ENCODE measurements at places on chromosomes 2 and 18.

- DNase-seq, result no peak
Measured at GRCh38 chr2:45026924-45027450, 17.7 kb upstream of the SIX2 start.

GRCh38 chr2:158554996-158555395 lies 98.2 kb downstream of the PKP4 start:
- DNase-seq, result no peak

GRCh38 chr2:219430633-219431615 lies 3.7 kb upstream of the SPEG start:
- DNase-seq, result no peak

DNA sequence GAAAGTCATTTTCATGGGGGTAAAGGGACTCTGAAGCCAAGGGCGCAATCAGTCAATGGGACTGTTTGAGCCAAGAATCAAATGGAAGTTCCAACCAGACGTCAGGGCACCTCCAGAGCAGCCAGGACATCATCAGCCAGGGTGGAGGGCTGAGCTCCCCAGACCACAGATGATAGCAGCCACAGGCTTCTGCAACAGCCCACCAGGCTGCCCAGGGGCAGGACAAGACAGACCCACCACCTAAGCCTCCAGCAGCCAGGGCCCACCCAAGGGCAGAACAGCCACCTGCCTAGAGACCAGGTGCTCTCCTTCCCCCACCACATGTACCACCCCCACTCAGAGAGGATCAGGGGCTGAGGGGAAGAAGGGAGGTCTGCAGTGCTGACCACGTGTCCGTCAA lies 53.8 kb upstream of the SLC66A3 start:
- DNase-seq, result no peak

DNA sequence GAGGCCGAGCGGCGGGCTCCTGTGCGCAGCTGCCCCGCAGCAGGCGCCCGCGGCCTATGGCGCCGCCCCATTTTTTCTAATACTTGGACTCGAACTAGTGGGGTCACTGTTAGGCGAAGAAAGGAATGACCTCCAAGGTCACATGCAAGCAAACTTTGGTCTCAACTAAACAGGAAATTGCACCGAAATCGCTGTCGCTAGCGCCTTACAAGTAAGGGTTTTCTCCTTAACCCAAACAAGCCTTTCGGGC lies 339 bp downstream of the ACAA2 start:
- DNase-seq, result no peak

DNA sequence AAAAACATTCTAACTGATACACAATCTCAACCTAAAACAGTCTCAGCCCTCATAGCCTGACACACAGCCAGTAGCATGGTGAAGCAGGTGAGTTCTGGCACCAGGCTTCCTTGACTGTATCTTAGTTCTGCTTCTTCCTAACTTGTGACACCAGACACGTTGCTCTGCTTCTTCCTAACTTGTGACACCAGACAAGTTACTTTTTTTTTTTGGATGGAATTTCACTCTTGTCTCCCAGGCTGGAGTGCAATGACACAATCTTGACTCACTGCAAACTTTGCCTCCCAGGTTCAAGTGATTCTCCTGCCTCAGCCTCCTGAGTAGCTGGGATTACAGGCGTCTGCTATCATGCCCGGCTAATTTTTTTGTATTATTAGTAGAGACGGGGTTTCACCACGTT lies 6.7 kb upstream of the ATG16L1 start:
- no peak for DNase-seq

DNA sequence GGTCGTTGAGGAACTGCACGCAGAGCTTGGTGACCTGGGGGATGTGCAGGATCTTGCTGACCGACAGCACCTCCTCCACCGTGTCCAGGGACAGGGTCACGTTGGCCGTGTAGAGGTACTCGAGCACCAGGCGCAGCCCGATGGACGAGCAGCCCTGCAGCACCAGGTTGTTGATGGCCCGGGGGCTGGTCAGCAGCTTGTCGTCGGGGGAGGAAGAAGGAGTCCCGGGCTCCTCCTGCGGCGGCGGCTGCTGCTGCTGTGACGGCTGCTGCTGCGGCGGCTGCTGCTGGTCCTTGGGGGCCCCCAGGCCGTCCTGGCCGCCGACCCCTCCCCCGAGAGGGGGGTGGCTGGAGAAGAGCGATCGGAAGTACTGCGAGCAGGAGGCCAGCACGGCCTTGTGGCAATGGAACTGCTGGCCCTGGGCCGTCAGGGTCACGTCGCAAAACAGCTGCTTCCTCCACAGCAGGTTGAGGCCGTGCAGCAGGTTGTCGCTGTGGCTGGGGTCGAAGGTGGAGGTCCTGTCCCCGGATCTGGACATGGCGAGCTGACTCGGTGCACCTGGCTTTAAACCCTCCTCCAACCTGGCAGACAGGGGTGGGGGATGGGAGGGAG lies 2.7 kb downstream of the KLHL14 start:
- no peak for DNase-seq

- DNase-seq, result no peak
Measured at GRCh38 chr2:236848501-236848900, 237.2 kb upstream of the COPS8 start.

GRCh38 chr18:34223893-34224422 lies 755 bp downstream of the NOL4 start:
- no peak for DNase-seq

- no peak for DNase-seq
Measured at GRCh38 chr18:52903857-52904256, 563.9 kb downstream of the DCC start.

DNA sequence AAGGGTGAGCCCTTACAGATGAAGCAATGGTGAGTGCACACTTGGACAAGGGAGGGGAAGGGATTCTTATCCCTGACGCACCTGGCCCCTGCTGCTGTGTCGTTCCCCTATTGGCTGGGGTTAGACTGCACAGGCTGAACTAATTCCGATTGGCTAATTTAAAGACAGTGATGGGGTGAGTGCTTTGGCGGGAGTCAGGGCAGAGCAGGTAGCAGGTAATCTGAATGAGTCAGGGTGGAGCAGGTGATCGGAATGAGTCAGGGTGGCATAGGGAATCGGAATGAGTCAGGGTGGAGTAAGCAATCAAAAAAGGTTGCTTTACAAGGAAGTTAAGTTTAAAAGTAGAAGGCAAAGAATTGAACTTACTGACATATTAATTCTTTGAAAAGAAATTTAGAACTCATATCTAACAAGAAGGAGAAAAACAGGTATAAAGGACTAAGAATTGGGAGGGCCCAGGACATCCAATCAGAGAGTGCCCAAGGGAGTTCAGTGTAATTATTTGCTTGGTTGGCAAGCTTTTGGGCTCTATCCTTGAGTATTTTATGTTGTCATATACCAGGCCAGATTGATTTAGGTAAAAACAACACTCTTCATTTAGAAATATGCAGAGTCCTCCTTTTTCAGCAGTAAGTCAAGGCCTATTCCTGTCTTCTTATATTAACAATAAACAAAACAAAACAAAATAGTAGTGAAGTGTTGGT lies 52.3 kb upstream of the RALBP1 start:
- no peak for DNase-seq

DNA sequence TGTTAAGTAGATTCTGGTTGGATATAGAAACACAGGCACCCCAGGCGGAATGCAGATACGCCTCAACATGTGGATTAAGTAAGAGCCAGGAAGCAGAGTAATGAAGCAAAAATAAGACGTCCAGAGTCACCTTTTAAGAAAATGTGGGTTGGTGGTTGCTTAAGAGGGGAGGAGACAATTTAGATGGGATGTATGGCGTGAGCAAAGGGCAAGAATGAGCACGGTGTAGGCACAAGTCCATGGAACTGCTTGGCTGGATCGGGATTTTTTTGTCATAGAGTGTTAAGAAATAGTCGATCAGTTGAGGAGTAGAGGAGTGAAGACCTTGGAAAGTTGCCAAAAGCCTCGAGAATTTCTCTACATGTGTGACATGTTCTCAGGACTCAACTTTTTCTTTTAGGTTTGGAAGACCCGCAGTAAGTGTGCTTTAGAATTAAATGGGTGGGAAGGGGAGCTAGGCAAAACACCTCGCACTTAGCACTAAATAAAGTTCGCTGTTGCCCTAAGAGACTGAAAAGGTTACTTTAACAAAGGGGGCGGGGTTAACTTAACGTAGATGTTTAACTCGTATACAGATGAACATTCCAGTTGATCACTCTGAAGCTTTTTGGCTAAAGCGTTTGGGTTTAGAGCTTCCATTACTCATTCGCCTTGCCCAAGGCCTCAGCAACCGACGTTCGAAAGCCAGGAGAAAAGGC lies 716 bp upstream of the SLC39A10 start:
- no peak for DNase-seq

- no peak for DNase-seq
Measured at GRCh38 chr18:41153871-41154270, 801.2 kb upstream of the PIK3C3 start.

GRCh38 chr2:111669928-111670695 lies 213.9 kb downstream of the ANAPC1 start:
- DNase-seq, result no peak

DNA sequence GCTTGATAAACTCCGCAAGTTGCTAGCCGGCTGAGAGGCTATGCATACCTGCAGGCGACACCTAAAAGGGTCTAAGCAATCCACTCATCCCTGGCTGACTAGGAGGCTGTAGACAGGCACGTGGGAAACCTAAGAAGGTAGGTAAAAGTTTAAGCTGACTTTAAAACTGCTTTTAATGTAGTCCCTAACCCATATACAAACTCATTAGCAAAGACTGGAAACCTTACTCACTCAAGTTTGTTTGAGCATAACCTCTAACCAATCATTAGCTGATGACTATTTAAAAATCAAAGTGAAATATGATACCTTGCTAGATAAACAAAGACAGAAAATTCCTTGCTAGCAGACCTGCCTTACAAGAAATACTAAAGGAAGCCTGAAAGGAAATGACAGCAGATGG lies 106.4 kb downstream of the EXOC6B start:
- no peak for DNase-seq

DNA sequence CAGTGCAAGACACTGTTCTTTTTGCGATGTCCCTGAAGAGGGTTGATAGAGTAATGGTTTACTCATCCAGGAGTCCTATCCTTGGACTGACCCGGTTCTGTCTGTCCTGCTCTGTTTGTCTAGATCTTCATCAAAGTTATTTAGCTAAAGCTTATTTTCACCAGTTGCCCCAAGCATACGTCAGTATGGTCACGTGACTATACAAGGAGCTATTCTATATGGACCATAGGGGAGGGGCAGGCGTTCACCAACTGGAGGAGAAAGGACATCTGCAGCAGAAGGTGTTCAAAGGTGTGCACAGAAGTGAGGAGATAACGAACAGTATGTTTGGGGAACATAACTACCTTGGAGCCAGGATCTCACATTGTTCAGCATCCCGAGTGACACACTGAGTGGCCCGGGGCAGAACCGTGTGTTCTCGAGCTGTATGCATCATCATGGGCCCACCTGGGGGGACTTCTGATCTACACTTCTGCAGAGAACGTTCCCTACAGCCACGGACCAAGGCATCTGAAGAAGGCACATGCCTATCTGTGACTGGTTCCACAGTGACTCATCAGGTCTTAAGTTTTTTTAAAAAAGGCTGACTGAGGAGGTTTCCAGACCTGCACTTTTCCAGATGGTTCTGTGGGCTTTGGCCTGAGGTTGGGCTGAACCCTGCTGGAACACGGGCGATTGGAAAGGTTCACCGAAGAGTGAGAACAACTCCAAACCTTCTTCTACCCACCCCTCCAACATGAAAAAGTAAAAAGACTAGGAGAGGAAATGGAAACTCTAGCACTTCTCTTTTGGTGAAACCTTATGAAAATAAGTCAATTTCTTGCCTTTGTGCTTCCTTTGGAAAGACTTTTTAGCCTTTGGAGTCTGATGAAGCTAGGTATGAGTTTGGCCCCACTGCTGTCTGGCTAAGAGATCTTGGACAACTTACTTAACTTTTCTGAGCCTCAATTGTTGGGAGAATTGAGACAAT lies 68.6 kb upstream of the YWHAQ start:
- DNase-seq, result no peak

Measured in CD4-positive, alpha-beta T cell treated with Interleukin-21 for 1 hour (primary cell).